ENCODE measurements at places on chromosomes 7 and 10. TPM values are rescaled to one million over a fixed set of nuclear protein-coding genes. Genes with fewer than 3 reads are reported as not detected.

The C10orf62 gene
- total RNA-seq, result 0.19 TPM

The AKR1C2 gene
- total RNA-seq, result 73.6 TPM

The EPHB6 gene
- total RNA-seq, result 11.5 TPM

The FAM171A1 gene
- total RNA-seq, result 15.8 TPM

The TMEM213 gene
- not detected for total RNA-seq

The ZYX gene
- 18.0 TPM for total RNA-seq

The LBX1 gene
- total RNA-seq, result not detected

The DNAJC1 gene
- total RNA-seq, result 107 TPM

The SLC26A3 gene
- total RNA-seq, result not detected

The ENO4 gene
- total RNA-seq, result under 0.01 TPM

The DMBT1 gene
- under 0.01 TPM for total RNA-seq

The ODAD2 gene
- total RNA-seq, result not detected

The SPAM1 gene
- total RNA-seq, result not detected

The TLX1 gene
- not detected for total RNA-seq

The HIP1 gene
- 10.7 TPM for total RNA-seq

The ZNF138 gene
- 6.5 TPM for total RNA-seq

The AMPH gene
- total RNA-seq, result 1.2 TPM

The PRLHR gene
- not detected for total RNA-seq

The FZD8 gene
- 19.7 TPM for total RNA-seq

The CALN1 gene
- not detected for total RNA-seq

The EVX1 gene
- not detected for total RNA-seq

The GRM8 gene
- under 0.01 TPM for total RNA-seq

The SCART1 gene
- total RNA-seq, result 1.1 TPM
